ENCODE measurements at places on chromosomes 2 and 18. TPM values are rescaled to one million over a fixed set of nuclear protein-coding genes. Genes with fewer than 3 reads are reported as not detected.

- DNase-seq = no peak
These were observed 19.5 kb downstream of the WIPF1 start for GRCh38 chr2:174577967-174578589.

DNA sequence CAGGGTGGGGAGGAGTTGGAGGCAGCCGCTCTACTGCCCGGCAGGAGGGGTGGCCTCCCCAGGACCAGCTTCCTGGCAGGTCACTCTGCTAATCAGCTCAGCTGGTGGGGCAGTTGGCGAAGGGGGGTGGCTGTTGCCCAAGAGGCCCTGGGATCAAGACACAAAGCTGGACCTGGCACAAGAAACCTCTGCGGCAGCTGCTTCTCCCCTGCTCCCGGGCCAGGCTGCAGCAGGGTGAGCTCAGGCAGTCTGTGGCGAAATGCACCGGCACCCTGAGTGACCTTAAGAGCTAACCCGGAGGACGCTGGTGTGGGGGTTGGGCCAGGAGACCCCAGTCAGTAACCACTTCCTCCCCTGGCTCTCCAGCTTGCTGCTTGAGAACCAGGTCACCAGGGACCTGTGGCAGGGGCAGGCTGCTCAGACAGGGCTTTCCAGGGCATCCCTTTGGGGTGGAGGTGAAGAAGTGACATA is 31.1 kb downstream of the TOGARAM2 start:
- DNase-seq = peak; percentile 92

DNA sequence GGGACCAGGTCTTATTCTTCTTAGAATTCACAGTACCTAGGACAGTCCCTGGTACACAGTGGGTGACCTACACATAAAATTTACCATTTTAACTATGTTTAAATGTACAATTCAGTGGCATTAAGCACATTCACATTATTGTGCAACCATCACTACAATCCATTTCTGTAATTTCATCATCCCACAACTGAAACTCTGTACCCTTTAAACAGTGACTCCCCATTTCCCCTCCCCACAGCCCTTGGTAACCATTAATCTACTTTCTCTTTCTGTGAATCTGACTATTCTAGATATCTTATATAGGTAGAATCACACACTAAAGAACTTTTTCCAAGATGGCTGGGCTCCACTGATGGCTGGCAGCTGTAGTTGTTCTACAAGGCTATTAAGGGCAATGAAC is 41.6 kb downstream of the GFPT1 start:
- DNase-seq = no peak

Gene ATIC
- total RNA-seq = 44.7 TPM

DNA sequence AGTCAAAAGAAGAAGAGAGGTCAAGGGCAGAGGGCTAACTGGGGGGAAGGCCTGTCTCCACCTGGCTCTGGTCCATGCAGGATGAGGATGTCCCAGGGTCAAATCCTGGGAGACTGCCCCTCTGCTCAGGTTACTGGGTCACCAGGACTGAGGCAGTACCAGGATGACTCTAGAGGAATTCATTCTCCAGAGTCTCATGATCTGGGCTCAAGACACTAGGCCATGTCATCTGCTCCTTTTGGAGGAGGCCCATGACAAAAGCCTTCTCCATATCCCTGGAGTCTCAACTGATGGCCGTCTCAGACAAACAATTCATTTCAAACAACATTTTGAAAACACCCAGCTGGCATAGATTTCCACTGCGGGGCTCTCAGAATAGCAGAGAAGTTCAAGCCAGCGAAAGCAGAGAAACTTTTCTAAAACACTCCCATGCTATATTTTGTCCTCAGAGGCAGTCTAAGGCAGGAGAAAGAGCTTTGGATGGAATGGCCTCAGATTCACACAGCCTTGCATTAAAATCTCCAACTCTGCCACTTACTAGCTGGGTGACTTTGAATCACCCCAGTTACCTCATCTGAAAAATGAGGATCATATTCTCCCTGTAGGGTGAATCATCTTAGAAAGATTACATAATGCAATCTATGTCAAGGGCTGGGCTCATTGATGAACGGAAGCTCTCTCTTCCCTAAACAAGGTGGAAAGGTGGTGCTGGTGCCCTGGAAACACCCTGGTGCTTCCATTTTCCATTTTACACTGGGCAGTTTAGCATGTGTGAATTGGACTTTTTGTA is 48.8 kb upstream of the LCLAT1 start:
- DNase-seq = no peak

- peak; percentile 64 for DNase-seq
These were observed 834 bp upstream of the BUB1 start for GRCh38 chr2:110678457-110679336.

- no peak for DNase-seq
These were observed 183.4 kb upstream of the FOSL2 start for GRCh38 chr2:28209261-28209691.

DNA sequence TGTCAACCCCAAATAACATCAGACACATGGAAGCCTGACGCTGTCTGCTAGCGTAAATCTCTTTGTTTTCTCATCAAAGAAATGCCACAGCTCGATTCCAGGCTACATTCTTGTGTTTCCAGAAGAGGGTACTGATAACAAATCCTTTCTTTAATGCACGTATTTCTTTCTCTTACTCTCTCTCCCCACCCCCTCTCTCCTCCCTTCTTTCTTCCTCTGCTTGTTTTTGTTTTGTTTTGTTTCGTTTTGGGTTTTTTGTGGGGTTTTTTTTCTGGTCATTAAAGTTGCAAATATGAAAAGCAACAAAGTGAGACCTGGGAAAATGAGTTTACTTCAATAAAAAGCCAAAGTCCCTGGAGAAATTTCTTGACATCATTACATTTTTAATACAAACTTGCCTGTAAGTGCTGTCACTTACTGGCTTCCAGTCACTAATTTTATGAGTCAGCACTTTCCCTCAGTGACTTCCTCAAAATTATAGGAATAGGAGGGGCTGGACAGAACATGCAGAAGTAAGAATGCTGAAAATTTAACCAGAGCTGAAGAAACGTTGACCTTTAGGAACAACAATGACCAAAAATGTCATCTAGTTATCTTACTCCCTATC is 106.7 kb upstream of the NABP1 start:
- DNase-seq = no peak

GRCh38 chr18:71398531-71398930 is 1109.7 kb downstream of the SOCS6 start:
- DNase-seq = no peak

DNA sequence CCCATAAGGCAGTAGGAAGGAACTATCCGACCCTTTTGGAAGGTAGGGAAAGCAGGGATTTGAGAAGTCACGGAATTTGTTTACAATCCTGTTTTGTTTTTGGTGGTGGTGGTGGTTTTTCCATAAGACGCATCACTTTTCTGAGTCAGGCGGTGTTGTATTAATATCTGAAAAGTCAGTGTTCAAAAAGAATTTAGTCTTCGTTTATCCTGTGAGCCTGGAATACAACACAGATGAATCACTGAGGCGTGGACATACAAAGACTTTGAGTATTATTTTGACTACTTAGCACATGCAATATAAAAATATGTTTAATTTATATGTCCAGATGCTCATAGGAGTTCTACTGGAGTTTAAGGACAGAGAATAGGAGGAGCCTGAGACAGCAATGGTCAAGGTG is 785 bp downstream of the ZNF892 start:
- DNase-seq = no peak

DNA sequence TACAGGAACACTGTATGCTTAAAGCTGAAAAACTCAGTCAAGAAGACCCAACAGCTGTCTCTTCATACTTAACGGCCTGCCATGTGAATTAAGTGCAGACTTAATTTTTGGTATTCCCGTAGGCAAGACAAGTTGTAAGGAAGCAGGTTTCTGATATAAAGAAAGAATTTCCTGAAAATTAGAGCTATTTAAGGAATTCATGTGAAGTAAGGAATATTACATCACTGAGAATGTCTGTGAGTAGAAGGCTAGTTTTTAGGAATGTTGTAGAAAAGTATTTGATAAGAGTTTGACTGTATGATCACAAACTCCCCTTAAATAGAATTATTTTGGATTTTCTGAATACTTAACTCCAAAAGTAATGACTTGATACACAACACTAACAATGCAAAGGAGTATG is 51.0 kb downstream of the WDR33 start:
- DNase-seq = no peak

- no peak for DNase-seq
These were observed 584.8 kb downstream of the TSN start for GRCh38 chr2:122340246-122340645.

DNA sequence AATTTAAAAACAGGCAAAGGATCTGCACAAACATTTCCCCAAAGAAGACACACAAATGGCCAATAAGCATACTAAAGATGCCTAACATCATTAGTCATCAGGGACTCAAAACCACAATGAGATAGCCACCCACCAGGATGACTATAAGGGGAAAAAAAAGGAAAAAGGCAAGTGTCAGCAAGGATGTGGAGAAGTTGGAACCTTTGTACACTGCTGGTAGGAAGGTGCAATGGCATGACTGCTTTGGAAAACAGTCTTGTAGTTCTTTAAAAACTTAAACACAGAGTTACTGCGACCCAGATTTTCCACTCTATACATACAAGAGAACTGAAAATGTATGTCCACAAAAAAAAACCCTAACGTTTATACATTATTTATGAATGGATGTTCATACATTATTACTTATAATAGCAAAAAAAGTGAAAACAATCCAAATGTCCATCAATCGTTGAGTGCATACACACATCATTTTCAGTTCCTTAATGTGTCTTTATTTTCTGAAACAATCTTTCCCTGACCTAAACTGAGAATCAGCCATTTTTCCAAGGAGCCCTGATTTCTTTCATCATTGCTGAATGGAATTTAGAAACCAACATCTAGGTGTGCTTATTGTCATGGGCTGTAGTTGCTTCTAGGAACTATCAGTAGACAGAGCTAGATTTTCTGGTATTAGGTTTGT is 64.7 kb upstream of the TLK1 start:
- no peak for DNase-seq

- no peak for DNase-seq
These were observed 436.7 kb downstream of the ZEB2 start for GRCh38 chr2:144083211-144083610.

DNA sequence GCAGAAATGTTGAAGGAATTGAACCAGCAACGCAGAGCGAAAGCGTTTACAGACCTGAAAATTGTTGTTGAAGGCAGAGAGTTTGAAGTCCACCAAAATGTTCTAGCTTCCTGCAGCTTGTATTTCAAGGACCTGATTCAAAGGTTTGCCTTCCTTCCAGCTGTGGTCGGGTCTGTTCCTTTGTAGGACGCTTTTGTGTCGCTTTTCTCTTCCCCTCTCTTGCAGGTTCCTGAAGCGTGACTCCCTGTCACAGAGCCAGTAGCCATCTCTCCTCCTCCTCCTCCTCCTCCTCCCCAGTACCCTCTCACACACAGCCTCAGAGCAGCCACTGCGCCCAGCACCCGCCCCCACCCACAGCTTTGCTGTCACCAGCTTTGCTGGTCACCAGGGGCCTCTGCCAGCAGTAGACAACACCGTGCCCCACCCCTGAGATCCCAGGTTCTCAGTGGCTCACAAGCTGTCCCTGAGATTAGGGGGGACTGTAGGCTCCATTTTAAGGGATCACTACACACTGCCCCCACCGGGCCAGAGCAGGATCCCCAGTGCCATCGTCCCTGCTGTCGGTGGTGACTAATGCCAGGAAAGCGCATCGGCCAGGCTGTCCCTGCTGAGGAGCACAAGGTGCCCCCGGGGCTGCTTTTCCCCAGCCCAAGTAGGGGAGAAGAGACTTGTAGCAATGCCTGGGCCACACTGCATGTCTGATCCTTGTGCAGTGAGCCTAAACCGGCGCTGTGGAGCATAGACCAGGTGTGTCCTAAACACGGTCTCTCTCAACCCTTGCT is 242.3 kb downstream of the ATAD2B start:
- DNase-seq = no peak

Gene KYNU
- total RNA-seq = 2.3 TPM

Gene MEP1B
- not detected for total RNA-seq

- no peak for DNase-seq
These were observed 30.6 kb downstream of the ADRA2B start for GRCh38 chr2:96085541-96086355.

GRCh38 chr18:75937306-75937705 is 509.8 kb upstream of the SMIM21 start:
- DNase-seq = no peak

DNA sequence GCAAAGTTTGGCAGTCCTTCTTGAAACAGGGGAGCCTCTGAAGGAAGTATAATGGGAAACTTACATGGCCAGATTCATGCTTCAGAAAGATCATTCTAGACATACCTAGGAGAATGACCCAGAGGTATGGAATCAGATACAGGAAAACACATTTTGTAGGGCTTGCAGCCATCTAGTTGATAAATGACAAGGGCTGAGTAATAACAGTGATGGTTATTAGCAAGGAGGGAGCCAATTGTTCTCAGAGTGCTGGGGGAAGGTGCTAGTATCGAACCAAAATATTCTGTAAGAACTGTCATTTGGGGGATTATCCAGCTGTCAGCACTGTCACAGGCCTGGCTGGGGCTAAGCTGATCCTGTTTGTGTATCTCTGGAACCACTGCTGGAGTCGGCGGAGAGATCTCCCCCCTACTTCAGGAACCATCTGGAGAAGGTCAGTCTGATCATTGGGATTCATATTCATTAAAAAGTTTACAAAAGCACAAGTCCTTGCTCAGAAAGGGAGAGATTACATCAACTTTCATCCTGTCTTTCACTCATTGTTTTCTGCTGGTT is 113.8 kb upstream of the THSD7B start:
- DNase-seq = no peak

Gene BCL2L11
- 21.6 TPM for total RNA-seq

DNA sequence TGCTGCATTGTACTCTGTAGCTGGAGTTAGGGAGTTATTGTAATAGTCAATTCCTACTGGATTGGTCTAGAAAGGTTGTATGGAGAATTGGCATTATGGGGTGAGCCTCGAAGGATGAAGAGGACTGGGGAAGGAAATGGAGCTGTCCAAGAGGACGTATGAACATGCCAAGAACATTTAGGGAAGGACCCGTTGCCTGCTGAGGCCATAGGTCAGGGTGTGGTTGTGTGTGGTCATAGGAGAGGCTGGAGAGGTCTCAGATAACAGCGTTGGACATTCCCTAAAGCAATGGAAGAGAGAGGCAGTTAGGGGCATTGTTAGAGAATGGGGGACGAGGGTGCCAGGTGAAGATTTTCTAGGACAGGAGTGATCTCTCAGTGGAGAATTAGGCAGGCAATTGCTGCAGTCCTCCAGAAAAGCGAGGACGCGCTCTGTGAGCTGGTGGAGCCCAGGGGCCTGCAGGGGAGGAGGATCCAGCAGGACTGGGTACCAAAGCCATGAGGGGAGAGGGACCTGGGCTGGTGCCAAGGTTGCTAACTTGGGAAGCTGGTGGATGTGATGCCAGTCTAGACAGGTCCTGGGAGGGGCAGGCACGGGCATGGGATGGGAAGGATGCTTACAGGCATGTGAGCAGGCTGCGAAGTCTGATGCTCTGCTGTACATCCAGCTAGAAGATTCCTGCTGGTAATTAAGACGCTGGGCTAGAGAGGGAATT is 9.4 kb upstream of the PSD4 start:
- DNase-seq = no peak

DNA sequence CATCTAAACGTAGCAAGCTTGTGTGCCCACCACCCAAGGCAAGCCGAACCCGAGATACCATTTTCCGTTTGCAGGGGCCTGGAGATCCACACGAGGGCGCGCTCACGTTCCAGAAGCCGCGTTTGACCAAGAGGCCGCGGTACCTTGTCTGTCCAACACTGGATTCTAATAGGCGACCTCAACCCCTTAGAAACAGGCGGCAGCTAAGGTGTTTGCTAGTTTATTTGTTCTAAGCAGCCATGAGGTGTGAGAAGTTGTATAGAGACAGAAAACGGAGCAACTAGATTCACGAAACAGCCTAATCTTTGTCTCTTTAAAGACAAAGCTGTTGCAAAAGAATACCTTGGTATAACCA is 4.2 kb downstream of the HOXD11 start:
- no peak for DNase-seq
